ENCODE measurements at places on chromosomes 12 and 14.
A peak's percentile ranks its signal among the peaks of the same experiment; 100 is the strongest.

DNA sequence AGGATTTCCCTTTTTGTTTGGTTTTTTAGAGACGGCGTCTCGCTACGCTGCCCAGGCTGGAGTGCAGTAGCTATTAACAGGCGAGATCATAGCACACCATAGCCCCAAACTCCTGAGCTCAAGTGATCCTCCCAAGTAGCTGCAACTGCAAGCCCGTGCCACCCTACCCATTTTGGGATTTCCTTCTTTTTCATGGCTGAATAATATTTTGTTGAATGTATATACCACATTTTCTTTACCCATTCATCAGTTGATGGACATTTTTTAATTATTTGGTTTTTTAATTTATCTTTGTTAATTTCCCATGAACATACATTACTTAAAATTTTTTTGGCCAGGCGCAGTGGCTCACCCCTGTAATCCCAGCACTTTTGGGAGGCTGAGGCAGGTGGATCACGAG is 15.2 kb downstream of the PITPNM2 start:
- no peak for DNase-seq

- DNase-seq = no peak
Measured at GRCh38 chr14:48874711-48875110, 711.5 kb downstream of the RPS29 start.

DNA sequence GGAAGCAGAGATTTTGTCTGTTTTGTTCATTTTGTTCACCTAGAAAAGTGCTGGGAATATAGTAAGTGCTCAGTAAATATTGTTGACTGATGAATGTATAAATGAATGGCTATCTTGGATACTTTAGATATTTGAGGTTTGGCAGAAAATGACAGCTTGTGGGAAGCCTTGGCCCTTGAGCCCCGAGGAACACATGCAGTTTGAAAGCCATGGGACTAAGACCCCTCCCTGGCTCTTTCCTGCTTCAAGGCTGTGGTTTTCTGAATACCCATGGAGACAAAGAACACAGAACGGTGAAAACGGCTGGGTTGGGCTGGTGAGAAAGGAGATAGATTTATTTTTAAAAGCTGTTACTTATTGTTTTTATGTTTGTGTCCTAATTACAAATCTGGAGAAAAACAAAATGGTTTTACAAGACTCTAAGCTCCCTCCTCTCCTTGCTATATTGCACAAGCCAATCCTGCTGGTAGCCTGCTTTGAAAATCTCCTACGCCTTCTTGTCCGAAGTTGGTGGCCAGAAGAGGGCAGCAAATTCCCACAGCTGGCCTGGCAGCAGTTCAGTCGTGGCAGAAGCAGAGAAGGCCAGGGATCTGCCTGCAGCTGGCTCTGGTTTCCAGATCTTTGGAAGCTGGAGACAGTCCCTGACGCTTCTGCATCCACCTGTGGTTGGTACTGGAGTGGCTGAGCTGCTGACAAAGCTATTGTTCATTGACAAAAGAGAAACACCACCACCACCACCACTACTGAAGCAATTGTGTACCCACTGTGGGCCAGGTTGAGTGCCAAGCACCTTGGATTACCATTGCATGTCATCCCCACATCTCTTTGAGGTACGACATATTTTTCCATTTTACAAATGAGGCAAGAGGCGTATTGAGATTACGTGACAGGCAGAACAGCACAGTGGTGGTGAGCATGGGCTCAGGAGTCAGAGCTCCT is 5.2 kb upstream of the KRT85 start:
- peak; percentile 77 for DNase-seq

DNA sequence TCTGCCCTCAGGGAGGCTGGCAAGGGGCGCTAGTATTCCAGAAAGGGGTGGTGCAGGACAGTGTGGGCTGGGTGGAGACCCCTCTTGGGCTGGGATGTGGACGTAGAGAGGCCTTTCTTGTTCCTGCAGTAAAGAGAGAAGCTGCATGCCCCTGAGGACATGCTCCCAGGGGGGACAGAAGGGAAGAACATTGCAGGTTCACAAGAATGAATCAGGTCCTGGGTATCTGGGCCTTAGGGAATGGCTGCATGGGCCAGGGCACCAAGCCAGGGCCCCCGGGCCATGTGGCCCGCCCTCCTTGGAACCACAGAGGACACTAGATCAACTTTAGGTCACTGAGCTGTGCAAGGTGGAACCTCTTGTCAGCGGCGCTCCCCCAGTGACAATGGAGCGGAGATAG is 51.8 kb downstream of the ZNF664 start:
- no peak for DNase-seq

DNA sequence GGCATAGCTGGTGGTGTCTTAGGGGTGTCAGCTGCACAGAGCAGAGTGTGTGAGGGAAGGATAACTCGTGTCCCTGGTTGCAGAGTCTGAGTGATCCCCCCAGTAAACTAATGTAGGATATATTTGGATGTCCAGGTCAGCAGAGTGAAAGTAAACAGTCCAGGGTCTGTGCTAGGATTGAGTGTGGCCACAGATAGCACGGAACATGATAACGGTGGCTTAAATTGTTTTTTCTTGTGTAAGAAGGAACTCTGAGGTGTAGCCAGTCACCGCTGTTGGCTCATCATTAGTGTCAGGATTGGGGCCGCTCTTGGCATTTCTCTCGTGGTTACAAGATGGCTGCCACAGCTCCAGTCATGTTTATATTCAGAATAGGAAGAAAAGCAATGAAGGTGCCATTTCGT is 97.3 kb downstream of the DERA start:
- no peak for DNase-seq

DNA sequence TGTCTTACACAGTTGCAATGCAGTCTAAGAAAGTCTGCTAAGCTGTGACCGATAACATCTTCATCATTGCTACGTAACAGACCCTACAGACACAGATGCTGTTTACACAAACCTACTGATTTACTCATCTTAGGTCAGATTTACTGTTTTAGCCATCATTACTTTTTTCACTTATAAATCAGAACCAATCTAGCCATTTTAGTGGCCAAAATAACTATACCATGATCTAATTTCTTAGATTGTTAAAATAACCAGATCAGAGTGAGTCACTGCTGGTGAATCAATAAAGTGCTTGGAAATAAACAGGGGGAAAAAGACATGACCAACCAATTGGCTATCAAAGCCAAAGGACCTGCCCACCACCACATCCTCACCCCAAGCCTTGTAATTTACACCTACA is 57.0 kb upstream of the FOXN3 start:
- no peak for DNase-seq

DNA sequence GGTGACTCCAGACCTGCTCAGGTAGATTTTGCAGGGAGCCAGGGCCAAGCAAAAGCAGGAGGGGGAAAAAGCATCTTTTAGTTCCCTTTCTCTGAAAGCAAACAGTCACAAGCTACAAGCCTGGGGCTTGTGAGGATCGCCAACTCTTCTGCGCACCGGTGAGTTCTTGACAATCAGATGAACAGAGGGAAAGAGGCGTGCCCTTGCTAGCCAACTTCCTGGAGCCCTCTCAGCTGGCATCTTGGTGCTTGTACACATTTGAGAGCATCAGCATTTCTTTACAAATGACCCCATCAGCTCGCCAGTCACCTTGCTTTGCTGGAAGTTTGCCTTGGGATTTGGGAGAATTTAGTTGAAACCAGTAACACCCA is 55.5 kb downstream of the ZNF664 start:
- no peak for DNase-seq

GRCh38 chr12:115129727-115130126 is 445.8 kb upstream of the TBX3 start:
- no peak for DNase-seq

GRCh38 chr12:7129287-7129871 is 690 bp upstream of the RBP5 start:
- DNase-seq = no peak

DNA sequence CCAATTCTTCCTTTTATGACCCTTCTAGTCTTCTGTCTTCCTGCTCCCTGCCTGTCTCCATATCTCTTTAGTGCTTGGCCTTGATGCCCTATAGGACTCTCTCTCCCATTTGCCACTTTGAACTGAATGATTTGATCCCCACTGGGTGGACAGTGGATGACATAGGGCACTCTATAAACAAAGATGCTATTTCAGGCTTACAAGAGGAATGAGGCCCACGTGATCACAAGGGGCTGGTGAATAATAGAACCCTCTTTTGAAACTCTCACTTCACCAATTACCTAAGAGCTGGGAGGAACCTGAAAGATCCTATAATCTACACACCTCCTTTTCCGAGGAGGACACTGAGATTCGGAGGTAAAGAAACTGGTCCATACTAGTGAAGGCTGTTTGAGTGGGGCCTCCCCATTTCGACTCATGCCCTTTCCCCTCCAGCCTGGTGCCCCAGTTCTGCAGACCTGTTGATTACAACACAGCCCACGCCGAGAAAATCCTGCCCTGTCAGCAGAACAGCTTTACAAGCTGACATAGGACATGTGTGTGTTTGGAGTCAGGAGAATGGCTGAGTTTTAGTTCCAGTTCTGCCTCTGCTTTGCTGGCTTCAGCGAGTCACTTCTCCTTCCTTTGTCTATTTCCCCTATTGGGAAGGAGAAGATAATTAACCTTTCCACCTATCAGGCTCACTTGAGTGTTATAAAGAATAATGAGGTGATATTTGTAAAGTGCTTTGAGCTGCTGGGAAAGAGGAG is 400.3 kb downstream of the ZFP36L1 start:
- no peak for DNase-seq

GRCh38 chr12:6824085-6824775 is 2.6 kb downstream of the GPR162 start:
- DNase-seq = no peak

DNA sequence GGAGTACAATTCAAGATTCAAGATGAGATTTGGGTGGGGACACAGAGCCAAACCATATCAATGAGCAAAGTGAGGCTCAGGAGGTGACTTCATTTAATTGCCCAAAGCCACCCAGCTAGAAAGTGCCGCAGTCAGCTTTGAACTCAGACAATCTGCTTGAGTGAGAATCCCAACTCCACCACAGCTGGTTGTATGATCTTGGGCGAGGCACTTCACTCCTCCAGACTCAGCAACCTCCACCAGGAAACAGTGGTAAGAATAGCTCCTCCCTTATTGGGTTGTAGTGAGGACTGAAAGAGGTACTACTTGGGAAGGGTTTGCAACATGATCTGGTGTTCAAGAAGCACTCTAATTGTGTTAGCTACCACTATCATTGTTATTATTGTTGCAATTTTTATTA is 129.2 kb upstream of the RFLNA start:
- no peak for DNase-seq

DNA sequence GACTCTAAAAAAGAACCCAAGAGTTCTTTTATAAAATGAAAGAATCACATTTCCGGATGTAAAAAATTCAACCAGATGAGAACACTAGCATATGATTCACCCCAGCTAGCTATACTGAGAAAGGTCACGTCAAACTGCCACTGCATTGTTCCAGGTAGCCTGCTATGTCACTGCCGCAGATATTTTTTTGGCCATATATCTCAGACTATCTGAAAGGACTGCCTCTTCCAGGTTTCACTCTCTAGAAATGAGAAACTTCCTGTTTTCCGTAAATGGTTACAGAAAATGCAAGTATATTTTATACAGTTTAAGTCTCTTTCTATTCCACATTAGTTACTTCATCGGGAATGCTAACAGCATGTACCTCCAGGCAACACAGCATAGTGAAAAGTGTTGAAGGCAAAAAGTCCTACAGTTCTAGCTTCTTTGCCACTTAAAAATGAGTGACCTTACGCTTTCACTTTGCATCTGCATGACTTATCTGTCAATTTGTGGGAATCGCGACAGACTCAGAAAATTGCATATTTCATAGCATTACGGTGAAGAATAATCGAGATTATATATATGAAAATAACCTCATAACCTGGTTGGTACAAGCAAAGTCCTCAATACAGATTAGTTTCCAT is 105.2 kb downstream of the MED13L start:
- DNase-seq = no peak

GRCh38 chr14:101196795-101197590 is 293.5 kb upstream of the RTL1 start:
- DNase-seq = no peak

- DNase-seq = no peak
Measured at GRCh38 chr14:34874386-34875030, 652 bp downstream of the BAZ1A start.

- DNase-seq = no peak
Measured at GRCh38 chr12:130702966-130703732, 12.9 kb downstream of the RIMBP2 start.

DNA sequence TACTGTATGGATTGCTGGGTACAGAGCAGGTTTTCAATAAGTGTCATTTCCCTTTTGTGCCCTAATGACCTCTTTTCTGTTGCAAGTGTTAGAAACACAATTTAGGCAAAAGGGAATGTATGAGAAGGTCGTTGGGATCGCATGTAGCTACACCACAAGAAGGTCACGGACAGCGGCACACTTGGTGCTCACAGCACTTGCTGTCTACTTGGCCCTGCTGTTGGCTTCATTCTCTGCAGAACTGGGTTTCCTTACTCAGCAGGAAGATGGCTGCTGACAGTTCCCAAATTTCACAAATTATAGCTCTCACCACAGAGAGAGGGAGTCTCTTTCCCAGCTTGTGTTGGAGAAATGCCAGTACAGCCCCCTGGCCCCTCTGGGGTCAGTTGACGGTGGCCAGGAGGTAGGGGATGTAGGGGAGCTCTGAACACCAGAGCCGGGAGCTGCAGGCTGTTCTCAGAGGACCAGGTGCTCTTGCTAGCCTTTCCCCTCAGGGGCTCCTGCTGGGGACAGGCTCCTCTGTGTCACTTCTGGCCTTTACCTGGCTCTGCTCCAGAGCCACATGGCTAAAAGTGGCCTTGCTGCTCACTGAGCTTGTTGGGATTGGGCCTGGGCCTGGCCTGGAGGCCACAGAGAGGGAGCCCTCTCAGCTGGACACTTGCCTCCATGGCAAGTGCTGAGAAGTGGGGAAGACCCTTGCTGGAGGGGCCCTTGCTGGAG is 50.9 kb upstream of the BCL7A start:
- DNase-seq = no peak

DNA sequence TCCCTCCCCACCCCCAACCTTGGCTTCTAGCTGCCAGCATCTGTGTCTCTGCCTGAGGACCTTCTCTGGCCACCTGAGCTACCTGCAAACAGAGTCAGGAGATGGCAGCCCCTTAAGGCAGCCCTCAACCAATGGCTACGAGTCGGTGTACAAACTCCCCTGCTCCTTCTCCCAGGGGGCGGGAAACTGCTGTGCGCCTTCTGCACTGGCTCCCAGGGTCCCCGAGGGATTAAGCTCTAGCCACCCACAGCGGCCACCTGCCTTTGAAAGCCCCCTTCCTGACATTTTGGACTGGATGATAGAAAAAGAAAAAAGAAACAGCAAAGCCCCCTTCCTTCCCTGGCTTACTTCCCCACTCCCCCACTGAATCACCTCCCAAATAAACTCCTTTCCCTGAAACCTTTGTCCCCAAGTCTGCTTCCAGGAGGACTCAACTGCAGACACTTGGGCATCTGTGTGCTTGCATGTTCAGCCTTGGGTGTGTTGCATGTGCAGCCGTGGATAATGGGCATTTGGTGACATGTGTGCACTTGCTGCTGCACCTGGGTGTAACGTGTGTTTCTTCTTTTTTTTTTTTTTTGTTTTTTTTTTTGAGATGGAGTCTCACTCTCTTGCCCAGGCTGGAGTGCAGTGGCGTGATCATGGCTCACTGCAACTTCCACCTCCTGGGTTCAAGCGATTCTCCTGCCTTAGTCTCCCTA is 6.0 kb downstream of the SDS start:
- DNase-seq = no peak

Measured in GOT3 (cell line).